Activated CD4-positive, CD25-positive, alpha-beta regulatory T cell treated with anti-CD3 and anti-CD28 coated beads, Interleukin-2, amount 50 U/mL, for 16 hours (primary cell): ENCODE measurements at places on chromosomes 11 and 22.

DNA sequence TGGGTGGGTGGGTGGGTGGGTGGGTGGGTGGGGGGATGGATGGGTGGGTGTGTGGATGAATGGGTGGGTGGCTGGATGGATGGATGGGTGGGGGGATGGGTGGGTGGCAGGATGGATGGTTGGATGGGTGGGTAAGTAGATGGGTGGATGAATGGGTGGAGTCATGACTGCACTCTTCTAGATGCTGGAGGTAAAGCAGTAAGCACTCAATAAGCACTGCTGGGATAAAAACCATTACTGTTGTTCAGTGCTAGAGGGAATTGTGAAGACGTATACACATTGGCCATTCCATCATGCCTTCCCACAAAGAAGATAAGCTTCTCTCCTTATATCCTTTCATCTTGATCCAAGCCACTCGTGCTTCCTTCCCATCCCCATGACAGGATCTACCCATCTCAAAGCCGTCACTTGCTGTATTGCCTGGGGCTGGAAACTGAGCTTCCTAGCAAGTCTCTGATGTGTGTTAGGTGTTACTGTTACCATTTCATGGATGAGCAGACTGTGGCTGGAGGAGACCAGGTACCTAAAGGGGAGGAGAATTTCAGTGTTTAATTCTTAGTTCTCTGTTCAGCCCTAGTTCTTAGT, 74.8 kb downstream of the MICAL2 start:
- DNase-seq: no peak

- DNase-seq: no peak
Measured at GRCh38 chr11:26896719-26897118, 97.2 kb upstream of the FIBIN start.

DNA sequence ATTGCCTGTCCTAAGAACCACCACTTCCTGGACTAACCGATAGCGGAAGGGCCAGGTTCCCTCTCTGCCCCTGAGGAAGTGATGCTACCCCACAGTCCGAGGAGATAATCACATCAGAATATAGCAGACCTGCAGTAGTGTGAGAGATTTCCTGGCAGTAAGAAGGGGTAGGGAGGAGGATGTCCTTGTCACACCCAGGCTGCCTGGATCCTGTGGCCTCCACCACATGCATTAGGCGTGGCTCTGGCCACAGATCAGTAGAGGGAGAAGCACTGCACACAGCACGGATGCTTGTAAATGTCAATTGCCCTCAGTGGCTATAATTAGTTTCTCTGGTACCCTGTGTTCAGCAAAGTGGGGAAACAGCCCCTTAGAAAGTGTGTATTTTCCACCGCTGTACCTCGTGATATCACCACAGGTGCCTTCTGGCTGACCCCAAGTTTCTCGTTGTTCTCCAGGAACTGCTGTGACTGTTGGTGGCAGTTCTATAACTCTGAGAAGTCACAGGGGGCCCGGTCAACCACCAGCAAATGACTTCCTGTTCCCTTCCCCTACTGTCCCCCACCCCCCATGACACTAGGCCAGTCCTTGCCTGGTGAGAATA, 61.8 kb downstream of the UBASH3B start:
- no peak for DNase-seq

- DNase-seq: no peak
Measured at GRCh38 chr11:75024764-75025211, 36.1 kb downstream of the NEU3 start.

DNA sequence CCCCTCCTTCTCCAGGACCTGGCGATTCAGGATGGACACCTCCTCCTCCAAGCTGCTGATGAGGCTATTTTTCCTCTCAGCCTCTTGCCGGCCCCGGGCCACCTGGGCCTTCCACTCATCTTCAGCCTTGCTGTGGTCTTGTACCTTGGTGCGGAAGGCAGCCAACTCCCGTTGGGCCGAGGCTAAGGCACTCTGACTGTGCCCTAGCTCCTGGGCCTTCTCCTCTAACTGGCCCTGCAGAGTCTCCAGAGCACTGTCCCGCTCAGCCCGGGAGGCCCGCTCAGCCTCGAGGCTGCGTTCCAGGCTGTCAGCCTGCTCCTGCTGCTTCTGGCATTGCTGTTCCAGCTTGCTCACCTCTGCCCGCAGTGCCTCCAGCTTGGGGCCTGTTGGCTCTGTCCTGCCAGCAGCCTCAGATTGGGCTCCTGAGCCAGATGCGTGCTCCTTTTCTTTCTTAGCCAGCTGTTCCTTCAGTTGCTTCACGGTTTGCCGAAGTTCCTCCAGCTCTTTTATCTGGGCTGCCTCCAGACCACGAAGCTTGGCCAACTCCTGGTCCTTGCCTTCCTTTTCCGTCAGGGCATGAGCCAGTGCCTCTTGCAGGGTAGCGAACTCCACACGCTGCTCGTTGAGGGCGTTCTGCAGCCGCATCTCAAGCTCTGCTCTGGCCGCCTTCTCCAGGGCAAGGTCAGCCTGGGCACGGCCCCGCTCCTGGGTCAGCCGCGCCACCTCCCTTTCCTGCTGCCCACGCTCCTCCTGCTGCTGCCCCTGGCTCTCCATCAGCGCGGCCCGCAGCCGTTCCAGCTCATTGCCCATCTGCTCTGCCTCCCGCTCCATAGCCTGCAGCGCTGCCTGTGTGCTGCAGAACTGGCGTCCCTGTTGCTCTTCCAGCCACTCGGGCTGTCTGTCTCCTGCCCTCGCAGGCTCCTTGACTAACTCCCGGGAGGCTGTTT, 15.3 kb downstream of the IL18BP start:
- no peak for DNase-seq

DNA sequence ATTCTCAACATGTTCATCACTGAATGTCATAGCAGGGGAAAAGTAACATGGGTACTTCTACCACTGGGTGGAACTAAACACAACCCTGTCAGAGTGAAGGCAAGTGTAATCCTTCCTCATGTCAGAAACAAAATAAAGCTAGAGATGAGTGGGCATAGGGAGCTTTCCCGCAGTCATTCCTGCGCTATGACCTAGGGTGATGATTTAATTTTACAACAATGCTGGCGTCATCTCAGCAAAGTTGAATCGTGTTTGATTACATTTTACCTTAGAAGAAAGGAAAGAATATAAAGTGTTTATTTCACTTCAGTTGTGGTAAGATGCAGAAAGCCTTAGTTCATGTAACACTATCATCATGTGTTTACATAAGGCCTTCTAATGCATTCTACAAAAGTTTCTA, 355.6 kb downstream of the METTL15 start:
- no peak for DNase-seq

DNA sequence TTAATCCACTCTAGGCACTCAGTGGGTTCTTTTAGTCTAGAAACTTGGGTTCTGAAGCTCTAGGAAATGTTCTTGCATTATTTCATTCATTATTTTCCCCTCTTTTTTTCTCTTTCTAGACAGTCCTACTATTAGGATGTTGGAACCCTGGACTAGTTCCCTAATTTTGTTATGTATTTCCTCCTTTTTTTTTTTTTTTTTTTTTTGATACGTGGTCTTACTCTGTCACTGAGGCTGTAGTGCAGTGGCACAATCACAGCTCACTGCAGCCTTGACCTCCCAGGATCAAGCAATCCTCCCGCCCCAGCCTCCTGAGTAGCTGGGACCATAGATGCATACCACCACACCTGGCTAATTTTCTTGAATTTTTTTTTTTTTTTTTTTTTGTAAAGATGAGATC, 9.4 kb downstream of the UPB1 start:
- no peak for DNase-seq
